ENCODE measurements at places on chromosomes 1 and 21.

DNA sequence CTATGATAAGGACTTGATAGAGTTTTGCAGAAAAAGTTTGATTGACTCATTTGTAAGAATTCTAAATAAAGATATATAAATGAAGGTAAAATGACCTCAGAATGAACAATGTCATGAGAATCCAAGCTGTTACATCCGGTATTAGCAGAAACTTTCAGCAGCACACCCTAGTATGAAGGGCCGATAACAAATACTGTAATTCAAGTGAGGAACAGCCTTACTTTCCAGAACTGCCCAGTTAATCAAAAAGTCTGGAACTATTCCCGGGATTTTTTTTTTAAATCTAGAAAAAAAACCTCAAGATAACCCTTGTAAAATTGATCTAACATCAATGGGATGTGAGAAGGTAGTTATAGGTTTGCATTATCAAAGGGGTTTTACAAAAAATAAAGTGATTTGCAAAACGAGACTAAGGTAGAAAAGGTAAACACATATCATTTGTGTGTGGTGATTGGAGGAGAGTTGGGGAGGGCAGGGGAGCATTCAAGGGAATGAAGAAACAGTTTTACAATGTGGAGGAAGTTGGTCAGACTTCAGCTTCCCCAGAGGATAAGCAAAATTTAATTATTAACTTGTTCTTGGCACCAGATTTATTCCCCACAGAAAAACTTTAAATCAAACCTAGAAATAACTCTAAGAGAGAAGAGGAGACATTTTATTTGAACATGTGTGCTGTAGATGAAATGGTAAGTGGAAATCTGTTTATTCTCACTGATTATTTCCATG lies 75.9 kb upstream of the VCAM1 start:
- no peak for DNase-seq

GRCh38 chr1:34400675-34401074 lies 224.0 kb downstream of the C1orf94 start:
- no peak for DNase-seq

GRCh38 chr1:8815582-8816151 lies 1.8 kb downstream of the RERE start:
- DNase-seq: no peak

DNA sequence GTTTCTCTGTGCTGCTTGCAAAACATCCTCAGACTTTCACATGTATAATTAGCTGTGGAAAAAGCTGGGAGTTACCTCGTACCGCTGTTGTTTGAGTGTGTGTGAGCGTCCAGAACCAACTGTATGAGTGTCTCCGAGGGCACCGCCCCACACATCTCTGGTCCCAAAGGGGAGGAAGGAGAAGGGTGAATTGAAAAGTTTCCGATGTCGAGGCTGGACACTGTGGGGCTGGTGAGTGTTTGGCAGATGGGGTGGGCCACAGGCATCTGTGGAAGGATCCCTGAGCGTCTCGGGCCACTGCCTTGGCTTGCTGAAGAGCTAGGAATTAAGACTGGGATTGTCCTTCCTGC lies 1.2 kb downstream of the ATP2B4 start:
- no peak for DNase-seq

- DNase-seq: no peak
Measured at GRCh38 chr1:24321697-24322469, 2.7 kb downstream of the GRHL3 start.

- DNase-seq: no peak
Measured at GRCh38 chr1:47881505-47882442, 115.4 kb downstream of the TRABD2B start.

- no peak for DNase-seq
Measured at GRCh38 chr1:81151206-81151605, 649.5 kb upstream of the ADGRL2 start.

Measured in cerebellar nuclear complex (tissue), 1 donor.